ENCODE measurements at places on chromosomes 3 and 15. TPM values are rescaled to one million over a fixed set of nuclear protein-coding genes. Genes with fewer than 3 reads are reported as not detected.

The SRGAP3 gene
- polyA plus RNA-seq, result 5.5 TPM

The TMCO5A gene
- polyA plus RNA-seq, result not detected

The SLC28A1 gene
- 1.9 TPM for polyA plus RNA-seq

The PLS1 gene
- polyA plus RNA-seq, result 2.6 TPM

The VEPH1 gene
- polyA plus RNA-seq, result 0.46 TPM

The LRRC34 gene
- 0.91 TPM for polyA plus RNA-seq

The SLC9C1 gene
- 0.11 TPM for polyA plus RNA-seq

The GPR62 gene
- 0.06 TPM for polyA plus RNA-seq

The ABHD10 gene
- polyA plus RNA-seq, result 40.0 TPM

The BDH1 gene
- polyA plus RNA-seq, result 91.9 TPM

The PAQR5 gene
- 1.2 TPM for polyA plus RNA-seq

GRCh38 chr3:141669434-141669833 lies 68.7 kb upstream of the RNF7 start:
- no peak for DNase-seq

- DNase-seq, result no peak
These were observed 62.5 kb downstream of the WHAMM start for GRCh38 chr15:82871832-82872484.

GRCh38 chr15:62066663-62067447 lies at the start of gene C2CD4A:
Gene C2CD4A, plus strand, starts transcription at chr15:62066977. Its CDS starts 637 bp downstream, at chr15:62067614.
- peak; percentile 56 for DNase-seq

GRCh38 chr3:80232760-80233159 lies 465.0 kb upstream of the ROBO1 start:
- no peak for DNase-seq

DNA sequence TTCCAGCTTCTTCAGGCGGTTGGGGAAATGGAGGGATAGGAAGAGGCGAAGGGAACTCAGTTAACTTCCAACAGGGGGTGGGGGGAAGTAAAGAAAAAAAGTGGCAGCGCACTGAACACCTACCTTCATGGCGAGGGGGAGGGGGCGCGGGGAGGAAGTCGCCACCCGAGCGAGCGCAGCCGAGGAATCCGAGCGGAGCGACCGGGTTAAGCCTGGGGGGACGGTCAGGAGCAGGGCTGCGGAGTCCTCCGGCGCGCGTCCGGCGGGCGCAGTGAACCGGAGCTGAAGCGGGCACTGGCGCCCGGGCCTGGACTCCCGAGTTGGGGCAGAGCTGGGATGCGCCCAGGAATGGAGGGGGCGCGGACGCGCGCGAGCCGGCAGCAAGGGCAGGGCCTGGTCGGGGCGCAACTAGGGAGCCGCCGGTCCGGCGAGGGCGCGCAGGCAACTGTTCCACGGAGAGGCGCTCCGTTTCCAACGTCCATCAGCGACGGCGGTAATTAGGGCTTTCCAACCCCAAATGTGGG lies at the start of gene WNT5A:
Gene WNT5A, minus strand, starts transcription at position 450 of the 524 bp plus-strand sequence. Its CDS starts 321 bp downstream, at position 129.
- peak; percentile 42 for DNase-seq

DNA sequence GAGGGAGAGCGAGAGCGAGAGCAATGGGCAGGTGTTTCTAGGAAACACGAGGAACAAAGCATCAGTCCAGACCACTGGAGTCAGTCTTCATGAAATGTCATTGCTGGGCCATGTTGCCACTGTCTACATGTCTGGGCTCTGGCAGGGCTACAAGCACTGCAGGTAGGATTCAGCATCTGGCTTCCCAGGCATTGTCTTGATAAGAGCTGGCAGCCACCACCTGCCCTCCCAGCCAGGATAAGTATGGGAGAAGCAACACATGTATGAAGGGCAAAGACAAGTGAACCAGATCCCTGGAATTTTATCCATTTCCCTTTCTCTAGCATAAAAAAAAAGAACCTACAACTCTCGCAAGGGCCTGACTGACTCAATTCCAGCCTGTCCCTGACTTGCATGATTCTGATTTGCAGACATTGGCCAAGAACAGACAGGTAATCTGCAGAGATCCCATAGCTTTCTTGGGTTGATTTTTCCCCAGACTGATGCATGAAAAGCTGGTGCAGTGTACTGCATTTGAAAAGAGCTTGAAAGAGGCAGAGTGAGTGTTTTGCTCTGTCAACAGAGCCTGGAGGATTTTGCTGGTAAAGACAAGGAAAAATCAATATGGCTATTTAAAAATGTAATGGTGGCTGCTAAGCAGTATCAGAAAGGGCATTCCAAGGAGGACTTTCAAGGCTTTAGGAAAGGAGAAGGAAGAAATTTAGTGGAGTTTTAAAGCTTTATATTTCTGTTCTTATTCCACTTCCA lies 157.2 kb upstream of the MYRIP start:
- no peak for DNase-seq

DNA sequence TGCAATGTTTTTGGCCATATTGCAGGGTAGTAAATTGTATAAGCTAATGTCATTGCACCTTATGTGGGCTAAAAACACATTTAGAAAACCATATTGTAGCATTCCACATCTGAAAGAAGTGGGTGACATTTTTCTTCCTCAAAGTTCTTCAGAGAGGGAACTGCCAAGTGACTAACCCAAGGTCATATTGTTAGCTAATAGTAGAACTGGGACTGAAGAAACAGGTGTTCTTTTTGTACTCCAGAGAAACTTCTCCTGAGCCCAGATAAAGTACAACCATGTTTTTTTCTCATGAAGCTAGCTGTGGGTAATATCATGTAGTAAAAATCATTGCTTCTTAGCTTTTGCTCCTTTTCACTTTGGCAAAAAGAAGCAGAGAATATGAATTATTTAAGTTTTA lies 333.0 kb downstream of the NSUN3 start:
- DNase-seq, result no peak

DNA sequence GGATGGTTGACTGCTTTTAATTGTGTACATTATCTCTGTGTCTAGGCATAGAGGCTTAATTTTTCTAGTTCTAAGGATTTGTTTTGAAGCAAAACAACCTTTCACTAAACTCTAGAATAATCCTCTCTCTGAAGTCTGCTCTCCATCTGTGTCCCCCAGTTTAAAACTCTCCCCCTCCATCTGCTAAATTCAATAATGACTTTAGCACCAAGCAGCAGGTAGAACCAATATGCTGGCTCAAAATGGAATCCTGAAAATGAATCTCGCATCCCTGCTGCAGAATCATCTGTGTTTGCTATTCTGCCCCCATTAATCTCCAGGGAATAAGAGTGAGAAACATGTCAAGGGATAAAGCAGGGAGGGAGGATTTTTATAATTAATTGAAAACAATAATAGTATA lies 111.8 kb downstream of the TUSC7 start:
- DNase-seq, result no peak

- DNase-seq, result no peak
These were observed 126.0 kb downstream of the ZBTB20 start for GRCh38 chr3:115021061-115021460.

- DNase-seq, result no peak
These were observed 29.3 kb downstream of the KNL1 start for GRCh38 chr15:40623361-40623760.

DNA sequence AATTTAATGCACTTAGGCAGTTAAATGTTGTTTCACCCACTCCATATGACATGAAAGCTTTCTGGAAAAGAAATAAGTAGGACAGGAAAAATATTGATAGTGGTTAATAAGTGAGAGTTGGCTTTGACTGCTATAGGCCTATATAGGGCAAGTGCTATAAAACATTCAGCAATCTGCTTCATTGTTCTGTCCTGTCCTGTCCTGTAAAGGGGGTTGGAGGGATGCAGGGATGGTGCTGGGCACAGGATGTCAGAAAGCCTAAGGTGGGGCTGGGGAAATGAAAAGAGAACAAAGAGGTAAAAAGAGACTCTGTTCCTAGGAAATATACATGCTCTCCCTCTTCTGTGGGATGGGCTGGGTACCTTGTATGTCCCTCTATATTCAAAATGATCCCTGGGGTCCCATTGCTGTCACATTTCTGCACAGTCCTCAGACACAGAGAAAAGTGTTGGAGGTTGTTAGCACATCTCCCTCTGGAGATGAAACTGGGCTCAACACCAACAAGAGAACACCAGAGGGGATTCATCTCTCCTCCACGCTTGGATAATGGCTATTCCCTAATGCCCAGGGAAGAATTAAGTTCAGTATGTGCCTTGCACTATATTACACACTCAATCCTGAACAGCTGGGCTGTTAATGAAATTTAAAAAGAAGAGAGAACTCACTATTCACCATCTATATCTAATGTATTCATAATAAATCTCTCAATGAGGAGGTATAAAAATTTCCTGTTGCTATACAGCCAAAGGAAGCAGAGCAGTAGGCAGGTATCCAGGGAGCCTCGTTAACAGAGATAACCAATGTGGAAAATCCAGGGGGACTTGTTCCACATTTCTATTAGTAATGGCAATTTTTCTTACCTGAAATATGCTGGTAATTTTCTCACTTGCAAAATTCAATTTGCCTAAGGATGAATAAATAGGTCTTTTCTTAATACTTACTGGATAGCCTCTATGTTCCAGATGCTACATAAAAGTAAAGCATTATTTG lies 108.1 kb upstream of the ZBED2 start:
- DNase-seq, result no peak

- DNase-seq, result no peak
These were observed 262.1 kb downstream of the IL20RB start for GRCh38 chr3:137219801-137220445.

GRCh38 chr3:56593455-56594158 lies 36.6 kb downstream of the CCDC66 start:
- DNase-seq, result no peak

GRCh38 chr3:195895078-195895860 lies 13.1 kb downstream of the TNK2 start:
- DNase-seq, result peak; percentile 62
